ENCODE measurements at places on chromosomes 4 and X. TPM values are rescaled to one million over a fixed set of nuclear protein-coding genes. Genes with fewer than 3 reads are reported as not detected.
A peak's percentile ranks its signal among the peaks of the same experiment; 100 is the strongest.

Gene FAM47A
- total RNA-seq, result not detected

Gene SFRP2
- total RNA-seq, result not detected

Gene ENPEP
- total RNA-seq, result 12.7 TPM

Gene TRPC3
- 3.3 TPM for total RNA-seq

Gene NSD2
- total RNA-seq, result 39.0 TPM

Gene DRD5
- not detected for total RNA-seq

Gene PAGE5
- total RNA-seq, result not detected

Gene SULT1B1
- total RNA-seq, result not detected

DNA sequence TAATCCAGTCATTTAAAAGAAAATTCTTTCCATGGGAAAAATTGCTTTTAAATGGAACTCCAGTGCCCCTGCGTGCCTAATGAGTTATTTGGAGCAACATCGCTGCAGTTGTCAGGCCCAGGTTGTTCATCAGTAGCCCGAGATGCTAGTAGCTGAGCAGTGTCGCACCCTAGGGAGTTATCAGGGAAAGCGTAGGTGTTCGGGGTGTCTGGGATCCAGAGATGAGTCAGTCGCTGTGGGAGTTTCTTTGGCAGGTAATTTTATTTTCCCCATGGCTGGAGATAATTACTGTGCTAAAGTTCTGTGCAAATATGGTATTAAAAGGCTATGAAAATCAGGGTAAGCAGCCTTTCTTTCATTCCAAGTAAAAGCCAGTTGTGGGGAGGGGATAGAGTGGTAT lies 49.4 kb downstream of the ANXA3 start:
- H3K4me3 ChIP-seq, result no peak overlapping the region
- H3K4me1 ChIP-seq, result no peaks in the 10 kb centered on the region
- peaks cover 64% of the 10 kb centered on the region for H3K36me3 ChIP-seq
- no peaks in the 10 kb centered on the region for H3K27me3 ChIP-seq

- H3K4me3 ChIP-seq, result no peak overlapping the region
- no peak overlapping the region for H3K27ac ChIP-seq
- DNase-seq, result no peak
- H3K36me3 ChIP-seq, result no peaks in the 10 kb centered on the region
Measured at GRCh38 chr4:39178706-39179105, 3.6 kb upstream of the WDR19 start.

GRCh38 chrX:16586377-16587112 lies 63.4 kb upstream of the S100G start:
- H3K4me3 ChIP-seq, result no peak overlapping the region
- H3K36me3 ChIP-seq, result no peaks in the 10 kb centered on the region
- H3K4me1 ChIP-seq, result peaks cover 39% of the 10 kb centered on the region
- no peaks in the 10 kb centered on the region for H3K27me3 ChIP-seq
- peak overlapping the region; percentile 82 for H3K27ac ChIP-seq
- DNase-seq, result no peak

GRCh38 chrX:124441971-124442590 lies 95.7 kb downstream of the SH2D1A start:
- no peaks in the 10 kb centered on the region for H3K4me1 ChIP-seq
- DNase-seq, result no peak
- no peaks in the 10 kb centered on the region for H3K36me3 ChIP-seq
- H3K27ac ChIP-seq, result no peak overlapping the region
- no peaks in the 10 kb centered on the region for H3K27me3 ChIP-seq

DNA sequence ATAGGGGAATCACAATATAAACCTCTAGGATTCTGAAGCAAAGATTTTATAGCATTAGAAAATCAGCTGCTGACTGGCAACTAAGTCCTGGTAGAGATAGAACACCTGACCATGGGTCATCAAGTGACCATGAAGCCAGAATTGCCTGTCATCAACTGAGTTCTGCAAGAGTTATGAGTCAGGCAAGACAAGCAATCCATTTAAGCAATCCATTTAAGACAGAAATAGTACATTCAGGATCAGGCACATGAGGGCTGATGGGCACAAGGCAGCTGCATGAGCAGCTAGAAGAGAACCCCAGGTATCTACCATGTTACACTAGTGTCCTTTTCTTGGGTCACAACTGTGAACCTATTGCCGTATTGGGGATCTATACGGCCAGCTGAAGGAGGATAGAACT lies 98.9 kb downstream of the SPRY1 start:
- no peaks in the 10 kb centered on the region for H3K36me3 ChIP-seq
- no peak overlapping the region for H3K27ac ChIP-seq
- H3K4me1 ChIP-seq, result no peaks in the 10 kb centered on the region

GRCh38 chr4:25783943-25784342 lies 78.8 kb downstream of the SEL1L3 start:
- H3K4me3 ChIP-seq, result no peak overlapping the region
- no peak for DNase-seq
- H3K36me3 ChIP-seq, result peaks cover 7% of the 10 kb centered on the region

DNA sequence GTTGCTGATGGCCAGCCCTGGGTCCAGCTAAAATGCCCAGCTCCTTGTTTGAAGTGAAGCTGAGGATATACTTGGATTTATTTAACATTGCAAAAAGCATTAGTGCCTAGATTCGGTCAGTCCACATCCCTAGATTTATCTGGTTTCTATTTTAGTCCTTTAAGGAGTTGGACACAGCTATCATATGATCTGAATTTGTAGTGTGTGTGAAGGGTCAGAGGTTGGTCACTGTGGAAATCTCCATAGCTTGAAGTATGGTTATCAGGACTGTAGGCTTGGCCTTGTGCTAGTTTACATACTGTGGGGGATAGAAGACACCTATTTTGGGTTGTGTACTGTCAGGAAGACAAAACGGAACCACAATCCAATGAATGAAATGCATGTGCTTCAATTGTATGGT lies 28.8 kb downstream of the NLGN3 start:
- H3K4me3 ChIP-seq, result no peak overlapping the region
- H3K4me1 ChIP-seq, result no peaks in the 10 kb centered on the region
- H3K27me3 ChIP-seq, result no peaks in the 10 kb centered on the region
- no peak overlapping the region for H3K27ac ChIP-seq
- DNase-seq, result no peak

DNA sequence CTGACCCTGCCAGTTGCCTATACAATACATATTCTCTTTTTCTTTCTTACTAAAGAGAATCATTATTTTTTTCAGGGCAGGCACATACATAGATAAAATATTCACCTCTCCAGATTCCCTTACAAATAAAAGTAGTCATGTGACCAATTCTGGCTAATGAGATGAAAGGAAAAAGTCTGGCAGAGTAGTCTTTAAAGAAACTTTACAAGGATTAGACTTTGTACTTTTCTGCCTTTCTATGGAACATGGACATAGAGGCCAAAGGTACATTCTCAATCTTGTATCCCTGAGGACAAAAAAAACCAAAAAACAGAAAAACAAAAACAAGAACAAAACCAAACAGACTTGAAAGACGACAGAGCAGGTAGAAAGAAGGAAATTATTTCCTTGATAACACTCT lies 75.6 kb downstream of the DCK start:
- no peak for DNase-seq
- no peaks in the 10 kb centered on the region for H3K36me3 ChIP-seq
- H3K27ac ChIP-seq, result no peak overlapping the region
- no peak overlapping the region for H3K4me3 ChIP-seq
- H3K4me1 ChIP-seq, result no peaks in the 10 kb centered on the region

GRCh38 chr4:172245516-172245915 lies 432.3 kb downstream of the GALNTL6 start:
- no peaks in the 10 kb centered on the region for H3K4me1 ChIP-seq
- no peak overlapping the region for H3K27ac ChIP-seq
- H3K36me3 ChIP-seq, result no peaks in the 10 kb centered on the region
- DNase-seq, result no peak

DNA sequence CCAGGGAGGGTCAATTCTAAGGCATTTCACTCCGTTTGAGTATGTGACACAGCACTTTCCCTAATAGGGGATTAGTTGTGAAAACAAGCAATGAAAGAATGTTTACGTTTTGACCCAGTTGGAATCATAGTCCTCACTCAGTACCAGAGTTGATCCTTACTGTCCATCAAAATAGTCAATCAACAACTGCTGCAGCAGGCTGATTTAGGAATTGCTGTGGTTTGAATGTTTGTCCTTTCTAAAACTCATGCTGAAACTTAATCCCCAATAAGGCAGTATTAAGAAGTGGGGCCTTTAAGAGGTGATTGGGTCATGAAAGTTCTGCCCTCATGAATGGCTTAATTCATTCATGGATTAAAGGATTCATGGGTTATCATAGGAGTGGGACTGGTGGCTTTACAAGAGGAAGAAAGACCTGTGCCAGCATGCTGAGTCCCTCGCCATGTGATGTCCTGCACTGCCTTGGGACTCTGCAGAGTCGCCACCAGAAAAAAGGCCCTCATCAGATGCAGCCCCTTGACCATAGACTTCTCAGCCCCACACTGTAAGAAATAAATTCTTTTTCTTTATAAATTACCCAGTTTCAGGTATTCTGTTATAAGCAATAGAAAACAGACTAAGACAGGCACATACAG lies 3.1 kb upstream of the FBXL5 start:
- no peaks in the 10 kb centered on the region for H3K27me3 ChIP-seq
- DNase-seq, result no peak
- H3K27ac ChIP-seq, result no peak overlapping the region

DNA sequence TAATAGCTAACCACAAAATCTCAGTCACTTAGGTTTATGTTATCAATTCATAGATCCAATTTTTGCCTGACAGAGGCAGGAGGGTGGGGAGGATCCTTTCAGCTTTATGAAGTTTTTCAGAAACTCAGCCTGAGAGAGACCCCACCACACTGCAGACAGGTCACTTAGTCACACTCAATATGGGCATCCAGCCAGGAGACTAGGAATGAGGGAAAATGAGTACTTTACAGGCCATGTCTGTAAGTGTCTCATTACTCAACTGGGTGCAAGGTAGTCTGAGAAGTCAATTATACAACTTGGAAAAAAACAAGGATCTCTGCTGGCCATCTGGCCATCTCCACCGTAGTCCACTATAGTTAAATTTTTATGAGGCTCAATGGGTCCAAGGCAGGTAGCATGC lies 365.9 kb downstream of the INPP4B start:
- no peaks in the 10 kb centered on the region for H3K4me1 ChIP-seq
- no peaks in the 10 kb centered on the region for H3K36me3 ChIP-seq
- no peaks in the 10 kb centered on the region for H3K27me3 ChIP-seq
- DNase-seq, result no peak
- no peak overlapping the region for H3K27ac ChIP-seq

DNA sequence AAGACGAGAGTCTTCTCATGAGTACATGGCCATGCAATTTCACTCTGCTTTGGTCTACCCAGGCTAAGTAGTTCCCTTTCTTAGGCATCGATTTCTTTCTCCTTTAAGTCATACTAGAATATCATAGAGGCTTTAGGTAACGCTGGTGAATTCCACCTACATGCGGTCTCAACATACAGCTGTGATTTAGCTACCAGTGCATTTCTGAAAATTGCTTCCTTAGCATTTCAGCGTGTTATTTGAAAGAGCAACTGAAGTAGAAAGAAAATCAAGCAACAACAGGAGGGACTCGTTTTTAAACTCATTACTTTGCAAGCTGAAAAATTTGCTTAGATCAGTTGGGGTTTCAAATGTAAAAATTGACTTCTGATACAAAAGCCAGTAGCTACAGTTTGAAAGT lies 48.1 kb upstream of the RASGEF1B start:
- no peak overlapping the region for H3K4me3 ChIP-seq
- no peaks in the 10 kb centered on the region for H3K36me3 ChIP-seq
- H3K4me1 ChIP-seq, result no peaks in the 10 kb centered on the region
- H3K27ac ChIP-seq, result no peak overlapping the region
- no peaks in the 10 kb centered on the region for H3K27me3 ChIP-seq
- no peak for DNase-seq

GRCh38 chr4:165963621-165964020 lies 90.6 kb downstream of the TLL1 start:
- no peaks in the 10 kb centered on the region for H3K27me3 ChIP-seq
- no peak for DNase-seq
- H3K36me3 ChIP-seq, result no peaks in the 10 kb centered on the region
- no peak overlapping the region for H3K27ac ChIP-seq
- no peaks in the 10 kb centered on the region for H3K4me1 ChIP-seq

- H3K36me3 ChIP-seq, result no peaks in the 10 kb centered on the region
- peaks cover 20% of the 10 kb centered on the region for H3K4me1 ChIP-seq
- no peak overlapping the region for H3K4me3 ChIP-seq
- DNase-seq, result peak; percentile 28
Measured at GRCh38 chr4:23878912-23879732, 10.7 kb downstream of the PPARGC1A start.

GRCh38 chr4:116668190-116668589 lies 417.2 kb downstream of the TRAM1L1 start:
- H3K27me3 ChIP-seq, result no peaks in the 10 kb centered on the region
- no peak overlapping the region for H3K4me3 ChIP-seq
- H3K27ac ChIP-seq, result no peak overlapping the region
- H3K36me3 ChIP-seq, result no peaks in the 10 kb centered on the region
- no peaks in the 10 kb centered on the region for H3K4me1 ChIP-seq
- no peak for DNase-seq

- peaks cover 5% of the 10 kb centered on the region for H3K4me1 ChIP-seq
- H3K36me3 ChIP-seq, result no peaks in the 10 kb centered on the region
- H3K27ac ChIP-seq, result no peak overlapping the region
- no peaks in the 10 kb centered on the region for H3K27me3 ChIP-seq
- H3K4me3 ChIP-seq, result no peak overlapping the region
Measured at GRCh38 chrX:22360129-22360528, 87.4 kb downstream of the CBLL2 start.

GRCh38 chr4:155591738-155592143 lies 74.9 kb upstream of the GUCY1A1 start:
- no peak overlapping the region for H3K4me3 ChIP-seq
- H3K4me1 ChIP-seq, result no peaks in the 10 kb centered on the region
- no peaks in the 10 kb centered on the region for H3K36me3 ChIP-seq
- no peak overlapping the region for H3K27ac ChIP-seq
- H3K27me3 ChIP-seq, result no peaks in the 10 kb centered on the region
- DNase-seq, result no peak

DNA sequence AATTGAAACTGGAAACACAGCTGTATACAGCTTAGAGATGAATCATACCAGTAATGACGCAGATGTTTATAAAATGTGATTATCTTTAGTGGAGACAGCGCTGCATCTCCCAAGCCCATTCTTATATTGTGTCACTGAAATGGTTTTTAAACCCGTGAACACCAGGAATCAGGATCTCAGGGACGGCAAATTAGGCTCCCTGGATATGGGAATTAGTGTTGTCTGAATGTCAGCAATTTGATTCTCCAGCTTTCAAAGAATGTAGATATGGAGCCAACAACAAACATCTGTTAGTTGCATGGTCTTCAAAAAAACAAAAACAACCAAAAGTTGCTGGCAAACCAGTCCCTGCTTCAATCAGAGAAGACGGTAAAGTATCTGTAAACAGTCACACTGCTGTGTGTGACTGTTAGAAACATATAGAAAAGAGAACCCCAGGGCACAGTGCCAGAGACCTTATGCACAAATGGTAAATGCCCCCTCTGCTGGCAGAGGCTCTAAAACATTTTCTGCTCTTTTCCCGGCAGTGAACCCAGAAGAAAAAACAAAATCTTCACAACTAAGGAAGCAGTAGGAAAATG lies 351.9 kb upstream of the FTHL17 start:
- no peak overlapping the region for H3K4me3 ChIP-seq
- H3K4me1 ChIP-seq, result peaks cover 3% of the 10 kb centered on the region
- no peaks in the 10 kb centered on the region for H3K36me3 ChIP-seq

GRCh38 chr4:105140684-105141490 lies 5.8 kb upstream of the TET2 start:
- H3K4me1 ChIP-seq, result no peaks in the 10 kb centered on the region
- H3K27ac ChIP-seq, result no peak overlapping the region
- DNase-seq, result no peak
- H3K27me3 ChIP-seq, result no peaks in the 10 kb centered on the region
- H3K36me3 ChIP-seq, result no peaks in the 10 kb centered on the region

Data from SJSA1 (cell line).